ENCODE measurements at places on chromosomes 7 and 10.

GRCh38 chr7:3950249-3950648 lies 649.2 kb downstream of the SDK1 start:
- no peak for DNase-seq

DNA sequence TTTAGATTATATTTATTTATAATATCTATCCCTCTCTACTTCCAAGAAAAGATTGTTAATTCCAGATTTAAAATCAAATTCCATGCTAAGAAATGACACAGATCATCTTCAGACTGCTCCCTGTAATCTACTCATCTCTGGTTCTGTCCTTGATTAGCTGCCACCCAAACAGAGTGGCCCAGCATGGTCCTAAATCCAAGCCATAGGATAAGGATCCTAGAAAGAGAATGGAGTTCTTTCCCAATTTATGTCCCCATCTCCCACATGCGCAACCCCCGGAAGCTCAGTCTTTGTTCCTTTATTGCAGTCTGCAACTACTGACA lies 23.4 kb upstream of the HDAC9 start:
- DNase-seq = no peak

GRCh38 chr7:100602889-100603725 lies 944 bp downstream of the PCOLCE start:
- DNase-seq = no peak

DNA sequence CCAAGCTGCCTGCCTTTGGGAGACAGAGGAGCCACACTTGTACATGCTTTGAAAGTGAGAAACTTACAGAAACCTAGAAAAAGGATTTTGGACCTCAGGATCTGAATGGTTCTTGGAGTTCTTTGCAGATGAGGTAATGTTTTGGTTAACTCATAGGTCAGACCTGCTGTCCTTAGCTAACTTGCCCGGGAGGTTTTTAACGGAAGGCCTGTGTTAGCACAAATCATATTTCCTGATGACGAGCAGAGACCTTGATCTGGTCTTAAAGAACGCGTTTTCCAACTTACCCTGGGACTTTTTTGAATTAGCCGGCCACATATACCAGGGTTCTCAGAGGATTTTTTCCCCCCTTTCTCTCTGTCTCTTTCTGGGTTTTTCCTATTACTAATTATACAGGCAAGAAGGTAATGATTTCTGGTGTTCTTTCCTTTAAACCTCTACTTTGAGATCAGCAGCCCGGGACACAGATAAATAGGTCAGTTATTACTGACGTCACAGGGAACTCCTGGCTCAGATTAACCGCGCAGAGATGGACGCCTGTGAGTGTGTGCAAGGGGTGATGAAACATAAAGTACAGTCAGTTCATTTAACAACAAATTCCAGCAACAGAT lies 101.7 kb upstream of the KLF6 start:
- DNase-seq = no peak

DNA sequence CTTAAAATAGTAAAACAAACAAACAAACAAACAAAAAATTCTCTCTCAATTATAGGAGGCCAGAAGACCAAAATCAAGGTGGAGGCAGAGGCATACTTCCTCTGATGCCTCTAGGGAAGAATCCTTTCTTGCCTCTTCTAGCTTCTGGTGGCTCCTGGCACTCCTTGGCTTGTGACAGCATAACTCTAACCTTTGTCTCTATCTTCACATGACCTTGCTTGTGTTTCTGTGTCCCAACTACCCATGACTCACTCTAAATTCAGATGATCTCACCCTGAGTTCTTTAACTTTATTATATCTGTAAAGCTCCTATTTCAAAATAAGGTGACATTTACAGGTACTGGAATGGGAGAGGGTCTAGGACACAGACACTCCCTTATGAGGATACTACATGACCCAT lies 88.3 kb upstream of the ANTXRL start:
- DNase-seq = no peak

- no peak for DNase-seq
Observed at GRCh38 chr10:59561477-59562121, 148.1 kb downstream of the SLC16A9 start.

- DNase-seq = no peak
Observed at GRCh38 chr10:104259456-104259855, 4.8 kb downstream of the GSTO1 start.

GRCh38 chr10:83963446-83963845 lies 175.9 kb upstream of the GHITM start:
- DNase-seq = no peak

DNA sequence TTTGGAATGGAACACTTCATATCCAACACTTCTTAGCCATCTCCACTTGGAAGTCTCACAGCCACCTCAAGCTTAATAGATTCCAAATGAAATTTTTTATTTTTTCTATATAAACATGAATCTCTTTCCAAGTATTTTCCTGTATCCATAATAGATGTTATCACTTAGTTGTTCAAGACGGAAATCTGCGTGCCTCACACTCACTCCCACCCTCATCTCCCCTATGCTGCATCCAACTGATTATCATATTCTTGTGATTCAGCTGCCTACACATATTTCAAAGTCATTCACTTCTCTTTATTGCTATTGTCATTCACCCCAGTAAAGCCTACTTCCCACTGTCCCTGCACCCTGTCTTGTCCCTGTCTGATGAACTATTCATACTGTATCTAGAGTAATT lies 70.2 kb upstream of the MKX start:
- DNase-seq = no peak

All from naive thymus-derived CD4-positive, alpha-beta T cell (primary cell).